ENCODE measurements at places on chromosomes 2 and 18.
A peak's percentile ranks its signal among the peaks of the same experiment; 100 is the strongest.

DNA sequence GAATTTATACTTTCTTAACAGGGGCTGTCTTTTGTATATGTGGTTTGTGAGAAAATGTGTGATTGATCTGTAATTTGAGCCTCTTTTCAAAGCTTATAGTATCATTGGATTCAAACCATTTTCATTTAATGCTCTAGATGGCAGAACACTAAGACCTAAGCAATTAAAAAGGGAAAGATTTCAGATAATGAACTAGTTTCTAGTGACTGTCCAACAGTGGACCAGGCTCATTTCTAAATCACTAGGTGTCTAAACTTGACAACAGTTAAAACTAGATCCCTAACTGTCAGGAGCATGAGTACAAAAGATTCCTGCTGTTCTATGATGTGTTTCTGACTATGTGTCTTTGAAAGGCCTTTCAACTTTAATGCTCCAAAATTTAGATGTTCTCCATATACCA is 54.6 kb downstream of the ANKRD44 start:
- no peak for DNase-seq

DNA sequence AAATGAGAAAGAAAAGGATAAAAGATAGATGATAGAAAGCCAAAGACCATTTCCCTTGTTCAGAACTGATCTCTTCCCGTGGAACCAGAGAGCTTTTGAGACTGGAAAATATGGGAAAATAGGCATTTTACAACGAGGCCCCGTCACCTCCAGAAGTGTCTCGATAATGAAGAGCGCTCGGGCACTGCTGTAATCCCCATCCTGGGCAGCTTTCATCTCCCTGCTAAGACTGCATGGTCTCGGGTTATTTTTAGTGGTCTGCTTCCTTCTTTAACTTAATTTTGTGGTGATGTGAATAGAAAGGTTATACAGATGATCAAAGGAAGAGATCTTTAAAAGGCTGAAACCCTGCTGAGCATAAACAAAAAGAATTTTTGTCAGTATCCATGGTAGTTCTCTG is 176.6 kb downstream of the METTL4 start:
- no peak for DNase-seq

GRCh38 chr2:101736861-101737291 is 39.4 kb downstream of the MAP4K4 start:
- no peak for DNase-seq

DNA sequence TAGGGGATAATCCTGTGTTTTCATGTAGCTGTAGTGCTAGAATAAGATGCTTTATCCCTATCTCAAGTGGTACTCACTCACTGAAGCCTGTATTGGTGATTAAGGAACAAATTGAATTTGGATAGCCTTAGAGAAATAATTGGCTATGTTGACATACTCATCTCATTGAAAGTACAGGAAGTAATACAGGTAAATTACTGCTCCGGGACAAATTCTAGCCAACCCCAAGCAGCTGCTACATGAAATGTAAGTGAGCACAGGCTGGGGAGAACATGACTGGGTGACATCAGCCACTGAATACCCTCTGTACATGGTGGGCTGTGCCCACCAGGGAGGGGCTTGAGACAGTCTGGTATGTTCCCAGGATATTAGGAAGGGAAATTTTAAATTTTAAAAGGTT is 188.4 kb upstream of the RASGRP3 start:
- no peak for DNase-seq

- DNase-seq = no peak
Observed at GRCh38 chr2:23502096-23502495, 117.1 kb downstream of the KLHL29 start.

DNA sequence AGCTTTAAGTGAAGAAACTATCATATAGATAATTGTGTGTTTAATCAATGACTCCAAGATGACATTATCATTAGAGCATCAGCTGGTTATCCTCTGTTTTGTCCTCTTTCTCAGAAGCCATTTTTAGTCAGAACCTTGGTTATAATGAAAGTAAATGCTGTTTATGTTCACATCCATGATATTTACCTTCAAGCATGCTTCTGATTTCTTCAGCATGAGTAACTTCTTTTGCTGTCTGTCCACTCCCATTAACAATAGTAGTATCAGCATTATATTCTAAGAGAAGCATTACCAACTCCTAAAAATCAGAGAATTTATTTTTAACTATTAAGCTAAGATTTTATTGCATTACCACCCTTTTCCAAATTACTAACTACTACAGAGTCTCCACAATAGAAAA is 56.3 kb downstream of the OSBPL1A start:
- DNase-seq = no peak

- DNase-seq = peak; percentile 84
Observed at GRCh38 chr2:120066800-120067547, 54.1 kb downstream of the EPB41L5 start.

GRCh38 chr2:120176526-120176925 is 46.7 kb downstream of the TMEM185B start:
- no peak for DNase-seq

DNA sequence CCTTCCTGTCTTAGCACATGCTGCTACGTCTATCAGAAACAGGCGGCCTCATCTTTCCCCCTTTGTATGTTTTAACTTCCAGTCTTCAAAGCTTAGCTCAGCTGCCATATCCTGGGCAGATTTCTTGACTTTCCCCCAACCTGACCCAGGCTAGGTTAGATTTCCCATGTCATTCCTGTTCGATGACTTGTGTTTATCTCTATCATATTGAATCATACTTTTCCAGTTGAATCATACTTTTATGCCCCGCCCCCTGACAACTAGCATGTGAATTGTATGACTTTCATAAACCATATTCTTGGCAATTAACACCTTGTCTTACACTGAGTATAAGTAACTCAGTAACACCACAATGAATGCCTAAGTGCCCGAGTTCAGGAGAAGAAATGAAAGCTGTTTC is 128.3 kb downstream of the CYRIA start:
- DNase-seq = no peak

- DNase-seq = no peak
Observed at GRCh38 chr2:36963734-36964133, 2.6 kb downstream of the STRN start.
